Neural progenitor cell (in vitro differentiated cells): ENCODE measurements at places on chromosomes 4 and X. TPM values are rescaled to one million over a fixed set of nuclear protein-coding genes. Genes with fewer than 3 reads are reported as not detected.

Gene POF1B
- not detected in 2 replicates for total RNA-seq

Gene CT45A7
- total RNA-seq = not detected in 2 replicates

Gene ARMCX1
- 30.8 and 41.9 TPM in 2 replicates for total RNA-seq

Gene DSPP
- total RNA-seq = 0.21 TPM in 1 of 2 replicates, not detected in the other

Gene NPY2R
- 6.1 and 8.5 TPM in 2 replicates for total RNA-seq

Gene PLAC1
- total RNA-seq = not detected in 2 replicates

GRCh38 chr4:109998867-109999584 lies 86.3 kb downstream of the EGF start:
- no peak overlapping the region for H3K27ac ChIP-seq
- DNase-seq = peak; percentile 77
- no peaks in the 10 kb centered on the region for H3K36me3 ChIP-seq
- H3K27me3 ChIP-seq = no peaks in the 10 kb centered on the region
- H3K4me3 ChIP-seq = no peak overlapping the region
- H3K4me1 ChIP-seq = no peaks in the 10 kb centered on the region

GRCh38 chrX:65811558-65812228 lies 144.2 kb downstream of the MSN start:
- no peak overlapping the region for H3K4me3 ChIP-seq
- no peaks in the 10 kb centered on the region for H3K36me3 ChIP-seq
- no peak for DNase-seq
- no peak overlapping the region for H3K27ac ChIP-seq

GRCh38 chr4:94419549-94419948 lies 32.2 kb upstream of the PDLIM5 start:
- peaks cover 9% of the 10 kb centered on the region for H3K4me1 ChIP-seq
- H3K27me3 ChIP-seq = no peaks in the 10 kb centered on the region
- H3K36me3 ChIP-seq = no peaks in the 10 kb centered on the region
- H3K4me3 ChIP-seq = no peak overlapping the region
- H3K27ac ChIP-seq = no peak overlapping the region
- DNase-seq = no peak

GRCh38 chrX:78384486-78384885 lies 57.1 kb upstream of the CYSLTR1 start:
- DNase-seq = no peak
- H3K4me1 ChIP-seq = no peaks in the 10 kb centered on the region
- no peak overlapping the region for H3K4me3 ChIP-seq
- no peak overlapping the region for H3K27ac ChIP-seq

GRCh38 chr4:85807247-85807950 lies 332.4 kb downstream of the ARHGAP24 start:
- DNase-seq = no peak
- H3K27me3 ChIP-seq = no peaks in the 10 kb centered on the region
- H3K4me1 ChIP-seq = peaks cover 7% of the 10 kb centered on the region
- no peak overlapping the region for H3K4me3 ChIP-seq

GRCh38 chr4:1748465-1748995 lies 27.2 kb downstream of the TACC3 start:
- peak overlapping the region; percentile 26 for H3K4me3 ChIP-seq
- no peak overlapping the region for H3K27ac ChIP-seq
- H3K4me1 ChIP-seq = peaks cover 10% of the 10 kb centered on the region
- H3K36me3 ChIP-seq = no peaks in the 10 kb centered on the region

DNA sequence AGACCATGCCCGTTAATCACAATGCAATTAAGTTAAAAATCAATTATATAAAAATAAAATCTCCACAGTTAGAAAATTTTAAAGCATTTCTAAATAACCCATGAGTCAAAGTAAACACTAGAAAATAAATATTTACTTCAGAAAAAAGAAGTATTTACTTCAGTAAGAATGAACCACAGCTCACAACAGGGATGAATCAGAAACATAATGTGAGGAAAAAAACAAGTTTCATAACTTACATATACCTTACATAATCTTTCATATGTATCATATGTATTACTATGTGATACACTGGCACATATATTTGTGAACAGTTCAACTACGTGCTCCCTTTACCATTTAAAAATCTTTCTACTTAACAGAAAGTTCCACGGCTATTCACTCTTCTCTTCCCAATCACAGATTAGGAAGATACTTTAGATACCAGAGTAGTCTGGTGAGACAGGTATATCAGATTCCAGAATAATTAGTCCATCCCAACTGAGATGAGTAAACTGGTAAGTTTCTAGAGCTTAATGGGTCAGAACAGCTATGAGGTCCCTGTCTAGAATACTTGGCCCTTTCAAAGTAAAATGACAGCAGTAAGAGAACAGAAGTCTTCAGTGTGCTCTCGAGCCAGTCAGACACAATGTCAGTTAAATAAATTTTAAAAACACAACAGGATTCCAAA lies 70.3 kb downstream of the SH3RF1 start:
- no peaks in the 10 kb centered on the region for H3K27me3 ChIP-seq
- no peak overlapping the region for H3K27ac ChIP-seq
- H3K4me3 ChIP-seq = no peak overlapping the region
- peaks cover 46% of the 10 kb centered on the region for H3K4me1 ChIP-seq

DNA sequence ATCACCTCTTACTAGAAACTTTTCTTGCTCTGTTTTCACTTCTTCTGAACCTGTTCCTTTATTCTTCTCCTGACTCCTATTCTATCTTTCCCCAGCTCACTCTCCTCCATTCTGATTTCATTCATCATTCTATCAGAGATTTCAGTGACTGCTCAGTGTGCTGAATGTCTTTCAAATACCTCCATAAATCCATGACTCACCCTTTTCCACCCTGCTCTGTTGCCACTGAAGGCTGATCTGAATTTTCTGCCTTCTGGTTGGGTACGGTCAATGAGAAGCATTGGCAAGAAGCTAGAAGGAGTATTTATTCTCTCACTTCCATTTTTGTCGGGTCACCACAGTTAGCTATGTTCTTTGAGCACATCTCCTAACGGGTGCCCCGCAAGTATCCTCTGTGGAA lies 265.9 kb downstream of the CBLL2 start:
- no peaks in the 10 kb centered on the region for H3K36me3 ChIP-seq
- H3K27ac ChIP-seq = no peak overlapping the region
- no peak for DNase-seq
- H3K27me3 ChIP-seq = no peaks in the 10 kb centered on the region

- no peak overlapping the region for H3K27ac ChIP-seq
- DNase-seq = no peak
- H3K36me3 ChIP-seq = no peaks in the 10 kb centered on the region
- H3K4me3 ChIP-seq = no peak overlapping the region
- H3K4me1 ChIP-seq = no peaks in the 10 kb centered on the region
Measured at GRCh38 chr4:48300004-48300403, 30.4 kb upstream of the TEC start.

DNA sequence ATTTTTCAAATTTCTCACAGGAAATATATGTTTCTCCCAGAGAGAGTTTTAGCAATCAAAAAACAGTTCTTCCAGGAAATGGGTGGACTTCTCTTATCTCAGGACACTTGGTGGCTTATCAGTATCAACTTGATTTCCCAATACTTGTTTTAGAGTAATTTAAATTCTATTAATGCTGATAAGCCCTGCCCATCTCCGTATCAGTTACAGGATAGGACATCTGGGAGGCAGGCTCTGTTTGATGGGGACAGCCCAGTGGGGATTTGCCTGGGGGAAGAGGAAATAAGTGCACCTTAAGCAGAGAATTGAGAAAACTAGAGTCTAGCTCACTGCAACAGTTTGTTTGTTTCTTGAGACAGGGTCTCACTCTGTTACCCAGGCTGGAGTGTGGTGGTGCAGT lies 43.2 kb upstream of the PDGFRA start:
- no peaks in the 10 kb centered on the region for H3K27me3 ChIP-seq
- H3K36me3 ChIP-seq = no peaks in the 10 kb centered on the region
- H3K4me3 ChIP-seq = no peak overlapping the region
- no peaks in the 10 kb centered on the region for H3K4me1 ChIP-seq

GRCh38 chr4:6231663-6232165 lies 31.4 kb upstream of the JAKMIP1 start:
- no peaks in the 10 kb centered on the region for H3K36me3 ChIP-seq
- DNase-seq = no peak
- H3K27ac ChIP-seq = no peak overlapping the region
- H3K27me3 ChIP-seq = no peaks in the 10 kb centered on the region

- no peak overlapping the region for H3K4me3 ChIP-seq
- H3K27me3 ChIP-seq = no peaks in the 10 kb centered on the region
- no peak overlapping the region for H3K27ac ChIP-seq
Measured at GRCh38 chr4:113781439-113782040, 20.0 kb upstream of the CAMK2D start.

GRCh38 chrX:8906299-8906938 lies 105.2 kb upstream of the FAM9A start:
- no peaks in the 10 kb centered on the region for H3K27me3 ChIP-seq
- no peak overlapping the region for H3K4me3 ChIP-seq
- DNase-seq = no peak
- no peak overlapping the region for H3K27ac ChIP-seq
- no peaks in the 10 kb centered on the region for H3K36me3 ChIP-seq

DNA sequence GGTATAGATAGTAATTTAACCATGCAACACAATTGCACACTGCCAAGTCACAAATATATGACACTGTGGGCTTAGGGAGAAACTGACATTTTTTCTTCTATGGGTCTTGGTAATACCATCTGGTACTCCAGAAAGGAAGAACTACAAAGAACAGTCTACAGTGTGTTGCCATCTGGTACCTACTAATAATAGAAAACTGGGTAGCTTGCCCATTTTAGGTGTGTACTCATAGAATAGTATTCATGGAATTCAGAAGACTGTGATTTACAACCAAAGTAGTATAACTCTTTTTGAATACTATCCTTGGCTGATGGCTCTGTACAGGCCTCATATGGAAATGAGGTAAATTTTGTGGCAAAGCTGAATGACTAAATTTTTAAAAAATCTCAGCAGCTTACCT lies 132.6 kb upstream of the RPS6KA6 start:
- no peaks in the 10 kb centered on the region for H3K36me3 ChIP-seq
- H3K27ac ChIP-seq = no peak overlapping the region
- H3K4me3 ChIP-seq = no peak overlapping the region
- H3K27me3 ChIP-seq = no peaks in the 10 kb centered on the region
- no peaks in the 10 kb centered on the region for H3K4me1 ChIP-seq
- no peak for DNase-seq
